Frontal cortex (tissue), 4 donors: ENCODE measurements at places on chromosomes 5 and 9.
A peak's percentile ranks its signal among the peaks of the same experiment; 100 is the strongest.

DNA sequence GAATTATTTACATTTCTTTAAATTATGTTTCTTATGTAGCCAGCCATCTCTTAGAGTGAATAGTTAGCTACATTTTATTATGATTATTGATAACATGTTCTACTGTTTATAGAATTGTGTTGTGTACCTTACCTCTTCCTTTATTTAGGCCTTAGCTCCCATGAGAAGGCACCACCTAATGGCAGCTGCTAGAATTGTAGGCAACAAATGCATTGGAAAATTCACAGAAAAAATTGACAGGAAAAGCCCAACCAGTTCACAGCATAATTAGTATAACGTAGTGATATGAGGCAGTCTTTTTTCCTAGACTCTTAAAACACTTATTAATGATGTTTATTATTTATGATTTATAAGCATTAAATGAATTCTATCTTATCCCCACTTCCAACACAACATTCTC lies 175.8 kb downstream of the WDR70 start:
- DNase-seq: no peak

DNA sequence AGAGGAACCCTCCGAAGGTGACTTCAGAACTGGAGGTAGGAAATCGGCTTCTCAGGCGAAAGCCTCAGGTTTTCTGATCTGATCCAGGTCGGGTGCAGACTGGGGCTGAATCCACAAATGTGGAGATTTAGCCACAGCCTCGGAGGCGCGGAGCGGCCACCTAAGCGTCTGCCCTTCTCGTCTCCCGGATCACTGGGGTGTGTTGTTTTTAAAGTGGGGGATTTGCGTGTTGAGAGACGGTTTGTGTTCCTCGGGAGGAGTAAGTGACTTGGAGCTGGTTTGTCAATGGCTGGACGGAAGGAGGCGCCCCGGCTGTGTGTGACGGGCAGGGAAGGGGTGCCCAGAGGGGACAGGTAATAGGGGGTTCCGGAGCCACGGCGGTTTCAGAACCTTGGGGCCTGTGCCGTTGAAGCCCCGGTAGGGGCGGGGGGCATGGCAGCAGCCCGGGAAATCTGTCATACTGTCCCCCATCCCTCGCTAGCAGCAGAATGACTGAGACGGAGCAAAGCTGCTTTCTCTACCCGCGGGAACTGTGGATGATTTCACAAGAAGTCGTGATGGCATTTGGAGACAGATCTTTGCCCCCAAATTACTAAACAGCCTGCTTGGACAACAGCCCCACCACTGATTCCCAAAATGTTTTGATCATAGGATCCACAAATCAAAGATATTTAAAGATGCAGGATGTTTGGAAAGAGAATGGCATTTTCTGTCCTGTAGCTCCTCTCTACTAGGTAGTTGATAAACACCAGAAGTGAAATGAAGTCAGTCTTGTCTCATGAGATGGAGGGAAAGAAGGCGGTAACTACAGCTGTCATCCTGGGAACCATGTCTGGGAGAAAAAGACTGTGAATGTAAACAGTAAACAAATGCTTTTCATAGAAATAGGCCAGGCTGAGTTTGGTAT lies 216.5 kb downstream of the PDZD2 start:
- DNase-seq: peak; percentile 64

DNA sequence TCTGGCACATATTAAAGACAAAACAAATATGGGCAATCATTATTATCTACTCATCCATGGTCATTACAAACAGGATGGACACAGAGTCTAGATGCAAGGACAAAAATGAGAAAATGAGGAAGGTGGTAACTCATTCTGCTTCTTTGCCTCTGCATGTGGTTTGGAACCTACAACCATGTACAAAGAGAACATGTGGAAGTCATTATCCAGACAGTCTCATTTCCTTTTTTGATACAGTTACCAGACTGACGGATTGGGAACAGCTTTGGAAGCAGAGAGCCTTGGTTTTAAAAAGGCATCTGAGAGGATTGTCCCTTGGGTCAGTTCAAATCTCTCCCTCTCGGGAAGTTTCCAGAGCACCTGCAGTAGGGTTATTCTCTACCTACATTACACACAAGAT lies 433.4 kb upstream of the TNC start:
- DNase-seq: no peak

GRCh38 chr9:131598121-131598520 lies 52.8 kb downstream of the PRRT1B start:
- no peak for DNase-seq

DNA sequence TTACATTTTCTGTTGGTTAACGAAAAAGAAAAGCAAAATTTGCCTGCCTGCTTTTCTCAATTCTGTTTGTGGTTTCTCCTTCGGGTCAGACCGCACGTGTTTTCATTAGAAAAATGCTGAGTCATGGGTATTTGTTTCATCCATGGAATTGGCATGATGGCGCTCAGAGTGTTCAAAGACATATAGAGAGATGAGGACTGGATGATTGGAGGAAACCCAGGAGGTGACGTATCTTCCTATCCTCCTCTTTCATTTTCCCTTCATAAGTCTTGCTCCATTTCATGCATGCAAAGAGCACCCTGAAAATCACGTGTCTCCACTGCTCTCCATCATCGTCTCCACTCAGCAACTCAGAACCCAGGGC lies 353.8 kb upstream of the WWC1 start:
- DNase-seq: no peak

- peak; percentile 3 for DNase-seq
Observed at GRCh38 chr9:71285191-71285656, 163.8 kb upstream of the TRPM3 start.

GRCh38 chr5:139335811-139336210 lies 5.8 kb upstream of the PAIP2 start:
- no peak for DNase-seq

GRCh38 chr9:82820186-82820585 lies 242.8 kb downstream of the RASEF start:
- DNase-seq: no peak

DNA sequence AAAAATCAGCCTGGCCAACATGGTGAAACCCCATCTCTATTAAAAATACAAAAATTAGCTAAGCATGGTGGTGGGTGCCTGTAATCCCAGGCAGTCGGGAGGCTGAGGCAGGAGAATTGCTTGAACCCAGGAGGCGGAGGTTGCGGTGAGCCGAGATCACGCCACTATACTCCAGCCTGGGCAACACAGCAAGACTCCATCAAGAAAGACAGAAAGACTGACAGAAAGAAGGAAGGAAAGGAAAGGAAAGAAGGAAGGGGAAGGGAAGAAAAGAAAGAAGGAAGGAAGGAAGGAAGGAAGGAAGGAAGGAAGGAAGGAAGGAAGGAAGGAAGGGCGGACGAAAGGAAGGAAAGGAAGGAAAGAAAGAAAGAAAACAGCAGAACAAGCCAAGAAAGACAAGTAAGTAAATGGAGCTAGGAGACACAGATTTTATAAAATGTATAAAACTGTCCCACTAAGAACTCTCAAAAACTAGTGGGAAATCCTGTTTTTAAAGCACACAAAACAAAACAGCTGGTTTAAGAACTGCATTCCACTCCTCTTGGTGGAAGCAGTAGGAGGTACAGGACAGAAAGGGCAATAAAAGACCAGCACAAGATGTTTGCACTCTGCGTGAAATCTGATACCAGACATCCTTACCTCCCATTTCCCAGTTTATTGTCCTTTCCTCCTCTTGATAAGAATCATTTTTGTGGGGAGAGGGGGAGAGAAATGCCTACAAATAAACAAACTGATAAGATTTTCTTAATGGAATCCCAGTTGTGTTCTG lies 46.7 kb downstream of the MYO10 start:
- DNase-seq: no peak

DNA sequence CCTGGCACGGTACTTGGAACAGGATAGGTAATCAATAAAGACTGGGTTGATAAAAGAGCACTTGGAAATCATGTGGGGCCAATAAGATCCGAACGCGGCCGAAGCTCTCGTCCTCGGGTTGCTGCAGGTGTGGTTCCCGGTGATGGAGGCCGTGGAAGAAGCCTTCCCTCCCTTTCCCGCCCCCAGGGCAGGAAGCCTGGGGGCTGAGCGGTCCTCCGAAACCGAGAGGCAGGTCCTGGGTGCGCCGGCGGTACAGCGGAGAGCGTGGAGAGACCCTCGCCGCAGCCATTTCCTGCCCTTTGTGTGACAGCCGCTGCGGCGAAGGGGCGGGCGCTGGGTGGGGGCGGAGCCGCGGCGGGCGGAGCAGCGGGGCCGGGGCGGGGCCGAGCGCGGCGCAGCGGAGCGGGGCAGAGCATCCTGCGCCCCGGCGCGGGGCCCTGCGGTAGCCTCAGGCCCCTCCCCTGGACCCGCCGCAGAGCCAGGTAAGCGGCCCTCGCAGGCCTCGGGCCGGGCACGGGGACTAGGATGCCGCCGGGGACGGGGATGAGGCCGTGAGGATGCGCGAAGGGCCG lies at the start of gene CYFIP2:
Gene CYFIP2 (plus strand): TSS at position 410 of the 572 bp plus-strand sequence. CDS start 19,239 bp downstream, outside the sequence.
- DNase-seq: peak; percentile 81
